CD4-positive, alpha-beta T cell treated with Interleukin-12 subunit alpha and Interleukin-12 subunit beta, for 1 hour (primary cell): ENCODE measurements at places on chromosomes 2 and 18.

DNA sequence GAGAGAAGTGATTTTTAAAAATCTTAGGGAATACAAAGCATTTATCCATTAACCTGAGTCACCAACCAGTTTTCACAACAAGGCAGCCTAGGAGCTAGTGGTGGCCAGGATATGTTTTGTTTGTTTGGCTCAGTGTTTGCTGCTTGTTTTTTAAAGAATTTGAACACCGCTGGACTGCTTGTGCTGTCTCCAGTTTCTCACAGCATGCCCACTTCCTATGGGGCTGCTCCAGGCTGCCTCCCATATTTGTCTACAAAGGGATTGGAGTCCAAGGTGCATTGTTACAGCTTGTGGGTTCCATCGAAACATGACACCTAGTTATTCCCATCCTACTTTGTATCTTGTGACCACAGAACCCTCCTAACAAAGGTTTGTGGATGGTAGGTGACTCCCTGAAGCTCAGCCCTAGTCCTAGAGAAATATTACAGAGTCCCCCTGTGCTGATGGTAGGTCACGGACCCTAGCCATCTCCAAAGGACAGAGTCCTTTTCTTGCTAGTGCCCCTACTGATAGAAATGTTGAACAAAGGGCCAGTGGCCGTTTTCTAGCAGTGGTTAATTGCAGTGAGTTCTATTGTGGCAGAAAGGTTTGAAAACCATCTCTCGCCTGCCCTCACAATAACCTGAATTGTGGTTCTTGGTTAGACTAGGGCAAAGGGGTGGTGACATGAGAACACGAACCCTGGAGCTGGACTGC, 23.2 kb downstream of the GPR39 start:
- DNase-seq, result no peak

- no peak for DNase-seq
These were observed 89.8 kb downstream of the LDLRAD4 start for GRCh38 chr18:13308369-13308768.

DNA sequence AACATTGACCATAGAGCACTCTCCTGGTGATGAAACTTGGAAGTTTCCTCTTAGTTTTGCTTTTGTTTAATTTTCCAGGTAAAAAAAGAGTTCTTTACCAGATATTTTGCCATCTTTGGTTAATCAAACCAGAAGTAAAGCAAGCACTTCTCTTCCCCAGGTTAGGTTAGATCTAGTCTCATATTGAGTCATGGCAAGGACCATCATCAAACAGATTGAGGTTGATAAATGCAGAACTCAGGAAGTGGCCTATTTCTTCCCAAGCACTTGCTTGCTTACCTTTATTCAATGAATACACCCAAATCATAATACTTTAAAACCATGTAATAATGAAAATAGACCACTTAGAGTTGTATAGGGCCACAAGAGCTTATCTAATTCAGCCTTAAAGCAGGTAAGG, 23.4 kb downstream of the DNAH6 start:
- peak; percentile 11 for DNase-seq

DNA sequence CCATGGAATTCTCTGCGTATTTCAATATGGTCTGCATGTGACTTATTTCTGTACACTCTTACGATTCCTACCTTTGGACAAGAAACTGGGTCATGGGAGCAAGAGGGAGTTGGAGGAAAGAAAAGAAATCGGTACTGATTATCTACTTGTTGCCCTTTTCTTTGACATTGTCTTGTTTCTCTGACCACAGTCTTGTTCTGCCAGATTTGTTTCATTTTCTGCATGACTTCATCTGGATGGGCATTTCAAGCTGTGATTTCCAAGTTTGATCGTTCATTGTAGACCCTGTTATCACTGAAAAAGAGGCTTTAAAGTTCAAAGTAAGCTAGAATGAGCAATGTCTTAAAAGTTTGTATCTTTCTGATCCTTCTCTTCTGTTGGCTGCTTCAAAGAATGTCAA, 2186.3 kb upstream of the CELF4 start:
- DNase-seq, result no peak

GRCh38 chr18:79816981-79817606, 19.4 kb downstream of the KCNG2 start:
- no peak for DNase-seq

DNA sequence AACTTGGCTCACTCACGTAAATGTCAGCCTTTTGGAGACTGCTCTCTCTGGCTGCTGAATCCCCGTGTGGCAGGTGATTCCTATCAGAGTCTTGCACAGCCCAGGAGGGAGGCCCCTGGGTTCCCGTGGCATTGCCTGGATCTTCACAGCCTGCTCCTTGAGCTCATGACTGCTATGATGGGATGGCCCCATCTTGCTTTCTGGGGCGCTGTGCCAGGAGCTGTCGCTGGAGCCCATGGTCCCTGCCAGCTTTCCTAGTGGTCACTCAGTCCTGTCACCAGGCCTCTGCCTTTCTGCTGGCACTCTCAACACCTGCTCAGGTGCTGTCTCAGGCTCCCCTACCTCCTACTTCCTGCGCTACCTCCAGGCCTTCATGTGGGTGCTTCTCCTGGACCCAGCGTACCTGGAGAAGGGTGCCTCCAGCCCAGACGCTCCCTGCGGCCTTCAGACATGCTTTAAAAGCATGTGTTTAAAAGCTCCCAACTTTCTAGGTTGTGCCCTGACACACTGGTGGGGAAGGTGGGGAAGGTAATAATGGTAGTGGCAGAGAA, 110.1 kb downstream of the MCFD2 start:
- no peak for DNase-seq

DNA sequence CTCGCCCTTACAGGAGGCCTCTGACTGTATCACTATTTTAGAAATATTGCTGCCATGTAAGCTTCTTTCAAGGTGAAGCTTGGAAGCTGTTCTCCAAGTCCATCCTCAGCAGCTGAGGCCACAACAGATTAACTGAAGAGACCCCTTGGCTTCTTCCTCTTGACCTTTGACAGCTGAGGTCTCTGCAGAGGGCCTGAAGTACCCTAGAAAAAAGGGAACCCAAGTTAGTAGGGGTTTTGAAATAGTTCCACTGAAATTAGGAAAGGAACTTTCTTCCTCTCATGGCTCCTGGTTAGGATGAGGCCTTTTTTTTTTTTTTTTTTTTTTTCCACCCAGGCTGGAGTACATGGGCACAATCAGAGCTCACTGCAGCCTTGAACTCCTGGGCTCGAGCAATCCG, 15.5 kb upstream of the IHH start:
- DNase-seq, result no peak

GRCh38 chr18:33700513-33700976, 122.5 kb downstream of the ASXL3 start:
- no peak for DNase-seq

- DNase-seq, result no peak
These were observed 155.6 kb downstream of the EML6 start for GRCh38 chr2:54879032-54879431.

- DNase-seq, result no peak
These were observed 74.9 kb downstream of the ORC4 start for GRCh38 chr2:147945660-147946059.

DNA sequence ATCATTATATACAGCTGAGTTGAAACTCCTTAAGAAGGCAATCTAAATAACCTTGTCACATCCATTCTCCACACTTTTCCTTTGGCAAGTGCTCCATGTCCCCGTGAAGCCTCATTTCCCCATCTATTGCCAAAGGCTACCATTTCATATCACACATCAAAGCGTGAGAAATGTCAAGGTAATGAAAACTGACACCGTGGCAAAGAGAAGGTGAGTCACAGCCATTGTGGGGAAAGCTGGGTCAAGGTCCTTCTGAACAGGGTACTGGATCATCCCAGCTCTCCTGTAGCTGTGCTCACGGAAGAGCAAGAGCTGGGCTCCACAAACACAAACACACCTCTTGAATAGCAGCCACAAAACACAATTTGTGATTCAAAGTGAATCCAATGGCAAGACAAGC, 58.2 kb upstream of the REG3G start:
- no peak for DNase-seq

GRCh38 chr2:133953524-133953923, 300.3 kb upstream of the MGAT5 start:
- DNase-seq, result no peak

- no peak for DNase-seq
These were observed 3.4 kb downstream of the FZD7 start for GRCh38 chr2:202037086-202037485.

- no peak for DNase-seq
These were observed 290.9 kb upstream of the SIX2 start for GRCh38 chr2:45300026-45300750.

- no peak for DNase-seq
These were observed 205.1 kb downstream of the TNS1 start for GRCh38 chr2:217797661-217798069.

DNA sequence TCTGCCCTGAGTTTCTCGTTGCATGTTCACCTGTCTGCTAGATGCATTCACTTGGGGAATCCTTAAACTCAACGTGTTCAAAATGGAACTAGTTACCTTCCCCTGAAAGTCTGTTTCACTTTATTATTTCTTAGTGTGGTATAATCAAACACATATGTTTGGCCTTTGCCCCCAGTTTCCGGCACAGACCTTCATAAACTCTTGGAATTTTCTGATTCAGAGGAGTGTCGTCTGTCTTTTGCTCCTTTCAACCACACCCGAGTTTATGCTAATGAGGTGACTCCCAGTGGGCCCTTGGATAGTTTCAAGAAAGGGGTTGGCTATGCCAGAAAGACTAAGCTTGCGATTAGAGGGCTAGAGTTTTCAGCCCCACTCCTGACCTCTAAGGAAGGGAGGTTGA, 198.9 kb downstream of the CDCA7 start:
- DNase-seq, result no peak

GRCh38 chr2:181879295-181879694, 12.2 kb upstream of the ITPRID2 start:
- DNase-seq, result no peak

DNA sequence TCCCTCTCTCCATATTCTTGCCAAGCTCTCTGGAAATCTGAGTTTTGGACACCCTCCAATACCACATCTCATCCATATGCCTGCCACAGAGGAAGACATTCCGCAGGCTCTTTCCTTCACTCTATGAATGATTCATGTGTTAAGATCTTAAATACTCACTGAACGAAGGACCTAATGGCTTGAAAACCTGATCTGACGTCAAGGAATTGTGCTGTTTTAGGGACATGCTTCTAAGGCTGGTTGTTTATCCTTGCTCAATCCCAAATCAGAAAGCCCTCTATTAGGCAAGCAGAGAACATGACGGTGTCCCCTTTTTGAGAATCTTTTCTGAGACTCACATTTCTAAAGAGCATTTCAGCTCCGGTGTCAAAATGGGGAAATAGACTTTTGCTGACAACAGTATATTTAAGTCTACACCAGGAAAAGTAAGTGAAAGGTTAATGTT, 83.7 kb upstream of the GALNT5 start:
- no peak for DNase-seq

- no peak for DNase-seq
These were observed 45.7 kb upstream of the SNED1 start for GRCh38 chr2:240952496-240953246.

DNA sequence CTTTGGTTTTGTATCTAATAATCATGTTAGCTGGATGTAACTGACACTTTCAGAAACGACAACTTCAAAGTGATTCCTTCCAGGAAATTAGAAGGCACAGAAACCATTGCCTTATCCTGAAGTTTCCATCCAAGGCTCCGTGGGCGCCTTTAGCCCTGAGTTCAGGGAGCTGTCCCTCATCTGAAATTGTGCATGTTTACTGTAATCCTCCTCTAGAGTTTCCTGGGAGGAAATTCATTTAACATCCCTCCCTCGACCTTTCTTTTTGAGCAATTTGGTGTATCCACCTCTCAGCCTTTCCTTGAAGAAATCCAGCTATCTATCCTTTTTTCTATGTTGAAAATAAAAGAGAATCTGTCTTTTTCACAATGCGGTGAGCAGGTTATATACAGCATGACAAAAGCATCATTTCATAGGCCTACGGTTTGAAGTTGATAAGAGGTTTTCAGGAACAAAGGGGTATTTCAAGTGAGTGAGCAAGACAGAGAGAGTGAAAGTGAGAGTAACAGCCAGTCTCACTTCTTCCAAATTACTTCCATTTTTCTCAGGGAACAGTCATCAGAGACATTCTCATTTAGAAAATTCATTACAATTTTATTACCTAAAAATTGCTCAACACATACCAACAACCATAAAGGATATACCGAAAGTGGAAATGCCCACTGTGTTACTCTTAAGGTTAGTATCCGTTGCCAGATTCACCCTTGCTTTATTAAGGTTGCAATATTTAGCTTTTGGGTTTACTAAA, 167.3 kb downstream of the MREG start:
- no peak for DNase-seq

- DNase-seq, result no peak
These were observed 17.2 kb upstream of the KCTD1 start for GRCh38 chr18:26565514-26565913.

GRCh38 chr18:49006641-49007454, 56.1 kb upstream of the SMAD7 start:
- DNase-seq, result no peak

DNA sequence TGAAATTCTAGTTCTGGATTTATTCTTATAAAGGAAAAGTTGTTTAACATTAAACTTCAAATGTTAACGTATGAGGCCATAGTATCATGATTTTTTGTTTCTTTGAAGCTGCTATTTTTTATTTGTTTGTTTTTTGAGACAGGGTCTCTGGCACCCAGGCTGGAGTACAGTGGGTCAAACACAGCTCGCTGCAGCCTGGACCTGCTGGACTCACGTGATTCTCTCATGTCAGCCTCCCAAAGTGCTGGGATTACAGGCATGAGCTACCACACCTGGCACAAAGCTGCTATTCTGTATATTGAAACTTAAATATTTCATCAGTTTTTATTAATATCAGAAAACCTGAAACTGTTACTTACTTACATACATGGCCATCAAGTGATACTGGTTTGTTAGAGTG, 89.5 kb upstream of the RPRM start:
- DNase-seq, result no peak

- no peak for DNase-seq
These were observed 20.1 kb downstream of the ASAP2 start for GRCh38 chr2:9226458-9227380.
